Natural killer cell treated with Interleukin-12 subunit alpha and Interleukin-12 subunit beta and Interleukin-15 and Interleukin-18, amount 100 ng/mL, for 72 hours (primary cell): ENCODE measurements at places on chromosomes 3 and 15.

DNA sequence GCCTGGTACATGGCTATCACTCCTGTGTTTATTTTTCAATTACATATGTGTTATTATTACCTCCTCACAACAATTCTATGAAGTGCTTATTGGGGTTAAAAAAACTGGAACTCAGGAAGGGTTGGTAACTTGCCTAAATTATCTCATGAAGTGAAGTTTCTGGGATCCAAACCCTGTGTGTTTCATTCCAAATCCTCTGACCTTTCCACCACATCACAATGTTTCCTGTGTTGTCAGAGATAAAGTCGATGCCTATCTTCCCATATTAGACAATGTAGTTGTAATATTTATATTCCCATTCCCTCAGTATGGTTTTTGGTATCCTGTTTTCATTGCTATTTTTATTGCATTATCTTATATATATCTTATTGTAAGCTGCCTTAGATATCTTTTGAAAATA is 269.1 kb upstream of the CFAP20DC start:
- H3K36me3 ChIP-seq: no peaks in the 10 kb centered on the region
- H3K27me3 ChIP-seq: no peaks in the 10 kb centered on the region
- peaks cover 3% of the 10 kb centered on the region for H3K4me1 ChIP-seq
- no peak overlapping the region for H3K4me3 ChIP-seq
- H3K27ac ChIP-seq: no peak overlapping the region
- DNase-seq: no peak

DNA sequence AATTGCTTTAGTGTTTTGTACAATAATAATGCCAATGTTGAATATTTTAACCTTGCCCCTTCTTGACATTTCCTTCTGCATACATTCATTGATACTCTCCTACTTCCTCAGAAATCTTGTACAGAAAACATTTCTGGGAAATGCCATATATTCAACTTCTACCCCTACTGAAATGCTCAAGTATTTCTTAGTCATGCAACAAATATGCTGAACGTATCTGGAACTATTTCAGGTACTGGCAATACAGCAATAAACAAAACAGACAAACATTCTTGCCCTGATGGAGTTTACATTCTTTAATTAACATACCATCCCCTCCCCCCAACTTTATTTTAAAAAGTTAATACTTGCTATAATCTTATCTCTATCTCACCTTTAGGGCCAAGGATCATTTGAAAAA is 147.2 kb downstream of the STAG1 start:
- H3K4me3 ChIP-seq: no peak overlapping the region
- no peak for DNase-seq
- H3K36me3 ChIP-seq: no peaks in the 10 kb centered on the region
- no peak overlapping the region for H3K27ac ChIP-seq
- H3K27me3 ChIP-seq: no peaks in the 10 kb centered on the region
- no peaks in the 10 kb centered on the region for H3K4me1 ChIP-seq

DNA sequence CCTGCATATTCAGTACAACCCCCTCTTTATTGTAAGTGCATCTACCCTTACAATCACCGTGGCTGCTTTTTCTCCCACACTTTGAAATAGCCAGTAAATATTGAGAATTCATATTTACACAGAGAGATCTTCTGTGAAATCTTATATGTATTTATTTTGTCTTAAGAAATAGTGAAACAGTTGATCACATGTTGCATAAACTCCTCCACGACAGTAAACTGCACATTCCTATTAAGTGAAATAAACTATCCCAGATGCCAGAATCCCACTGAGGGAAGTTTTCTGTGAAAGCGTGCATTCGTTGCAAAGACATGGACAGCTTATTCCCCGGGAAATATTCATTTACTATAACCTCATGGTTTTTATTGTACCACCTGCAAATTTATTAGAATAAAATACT is 796.0 kb downstream of the ROBO2 start:
- H3K27ac ChIP-seq: no peak overlapping the region
- no peak overlapping the region for H3K4me3 ChIP-seq
- no peaks in the 10 kb centered on the region for H3K36me3 ChIP-seq
- no peaks in the 10 kb centered on the region for H3K4me1 ChIP-seq
- no peak for DNase-seq
- no peaks in the 10 kb centered on the region for H3K27me3 ChIP-seq

GRCh38 chr3:53616321-53616720 is 121.9 kb downstream of the CACNA1D start:
- no peaks in the 10 kb centered on the region for H3K36me3 ChIP-seq
- peaks cover 44% of the 10 kb centered on the region for H3K27me3 ChIP-seq
- no peak overlapping the region for H3K4me3 ChIP-seq
- H3K27ac ChIP-seq: no peak overlapping the region

GRCh38 chr15:48086133-48086532 is 34.7 kb upstream of the SLC24A5 start:
- H3K27me3 ChIP-seq: peaks cover 5% of the 10 kb centered on the region
- H3K36me3 ChIP-seq: no peaks in the 10 kb centered on the region

- H3K4me3 ChIP-seq: no peak overlapping the region
- H3K27me3 ChIP-seq: no peaks in the 10 kb centered on the region
- no peaks in the 10 kb centered on the region for H3K4me1 ChIP-seq
- DNase-seq: no peak
These were observed 10.7 kb upstream of the SLC15A2 start for GRCh38 chr3:121883507-121883906.
